Nephron progenitor cell (in vitro differentiated cells): ENCODE measurements at places on chromosomes 1 and 21.

DNA sequence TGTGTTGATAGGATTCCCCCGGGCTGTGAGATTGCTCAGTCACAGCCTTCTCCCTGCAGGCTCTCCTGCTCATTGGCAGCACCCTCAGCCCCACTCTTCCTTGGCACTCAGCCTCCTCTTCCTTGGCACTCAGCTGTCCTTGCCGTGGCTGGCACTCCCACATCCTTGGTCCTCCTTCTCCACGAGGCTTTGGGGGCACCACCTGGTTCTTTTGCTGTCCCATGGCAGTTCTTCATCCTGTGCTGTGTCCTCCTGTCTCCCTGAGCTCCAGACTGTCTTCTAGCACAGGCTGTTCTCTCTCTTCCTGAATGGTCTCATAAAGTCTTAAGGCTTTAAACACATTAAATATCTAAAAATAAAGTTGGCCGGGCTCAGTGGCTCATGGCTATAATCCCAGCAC is 27.0 kb downstream of the PKNOX1 start:
- no peak for DNase-seq

DNA sequence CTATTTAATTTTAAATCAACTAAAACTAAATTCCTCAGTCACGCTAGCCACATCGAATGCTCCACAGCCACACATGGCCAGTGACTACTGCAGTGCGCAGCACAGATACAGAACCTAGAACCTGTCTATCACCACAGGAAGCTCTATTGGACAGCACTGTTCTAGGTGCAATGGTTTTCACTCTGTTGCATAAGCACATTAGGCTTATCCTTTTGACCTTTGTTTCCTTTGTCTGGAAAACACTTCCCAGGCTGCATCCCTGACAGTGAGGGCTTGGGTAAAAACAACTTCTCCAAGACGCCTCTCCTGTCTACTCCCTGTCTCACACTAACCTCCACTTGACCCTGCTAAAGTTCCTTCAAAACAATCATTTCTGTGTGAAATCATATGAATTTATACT is 33.6 kb upstream of the RAP1GAP start:
- DNase-seq: no peak

DNA sequence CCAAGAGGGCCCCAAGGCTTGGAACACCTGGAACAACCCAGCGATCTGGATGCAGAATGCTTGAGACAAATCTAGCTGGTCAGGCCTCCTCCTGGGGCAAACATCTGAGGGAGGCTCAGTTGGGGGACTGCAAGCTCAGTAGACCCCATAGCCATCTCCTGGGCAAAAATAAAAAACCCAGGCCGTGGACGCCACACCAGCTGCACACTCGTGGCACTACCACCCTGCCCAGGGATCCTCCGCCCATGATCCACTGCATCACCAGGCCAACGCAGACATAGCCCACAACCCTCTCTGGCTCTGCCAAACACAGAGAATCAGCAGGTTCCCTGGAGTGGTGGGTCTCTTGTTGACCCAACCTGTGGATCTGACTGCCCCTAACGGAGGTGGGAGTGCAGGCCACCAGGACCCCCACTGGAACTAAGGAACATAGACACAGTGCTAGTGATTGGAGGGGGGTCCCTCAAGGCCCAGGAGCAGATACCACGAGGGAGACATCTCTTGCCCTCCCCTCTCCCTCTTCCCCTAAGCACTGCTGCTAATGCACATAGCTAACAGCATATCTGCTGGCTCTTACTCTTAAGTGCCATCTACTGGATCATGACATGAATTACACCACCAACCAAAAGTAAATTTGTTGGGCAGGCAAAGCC is 147.2 kb downstream of the CHD1L start:
- peak; percentile 16 for DNase-seq

- DNase-seq: no peak
Measured at GRCh38 chr1:221756830-221757551, 15.1 kb upstream of the DUSP10 start.

DNA sequence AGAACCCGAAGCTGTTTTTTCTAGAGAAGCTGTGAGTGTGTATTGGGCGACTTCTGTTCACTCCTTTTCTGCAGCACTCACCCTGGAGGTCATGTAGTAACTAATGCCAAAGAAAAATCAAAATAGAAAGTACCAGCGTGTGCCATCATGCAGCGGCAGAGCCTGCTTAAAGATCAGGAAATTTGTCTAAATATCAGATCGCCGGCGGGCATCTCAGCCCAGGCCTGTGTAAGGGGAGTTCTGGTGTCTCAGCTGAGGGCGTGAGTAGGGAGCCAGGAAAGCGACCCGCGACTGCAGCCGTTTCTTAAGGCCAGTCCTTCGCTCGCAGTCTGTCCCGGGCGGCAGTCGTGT is 768 bp downstream of the EDARADD start:
- no peak for DNase-seq

DNA sequence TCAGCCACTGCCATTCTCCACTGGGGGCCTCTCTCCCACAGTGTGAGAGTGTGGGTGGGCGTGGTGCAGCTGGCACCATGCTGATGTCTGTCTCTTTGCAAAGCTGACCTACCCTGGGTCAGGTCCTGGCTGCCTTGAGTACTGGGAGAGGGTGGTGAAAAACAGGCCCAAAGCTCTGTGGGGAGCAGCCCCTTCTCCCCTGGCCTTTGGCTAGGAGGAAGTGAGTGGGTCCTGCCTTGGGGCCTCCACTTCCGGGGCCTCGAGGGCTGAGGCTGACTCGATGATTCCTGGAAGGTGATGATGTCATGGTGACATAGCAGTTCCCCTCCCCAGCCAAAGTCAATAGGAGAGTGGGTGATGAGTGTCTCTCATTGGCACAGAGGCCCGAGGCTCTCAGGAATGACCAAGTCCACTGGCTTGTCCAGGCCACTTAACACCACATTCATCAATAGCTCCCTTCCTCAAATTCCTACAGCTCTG is 53.0 kb downstream of the IER5 start:
- no peak for DNase-seq

GRCh38 chr1:60880202-60880601 is 202.2 kb upstream of the NFIA start:
- no peak for DNase-seq
